DMS79 (cell line): ENCODE measurements at places on chromosomes 3 and 15.

DNA sequence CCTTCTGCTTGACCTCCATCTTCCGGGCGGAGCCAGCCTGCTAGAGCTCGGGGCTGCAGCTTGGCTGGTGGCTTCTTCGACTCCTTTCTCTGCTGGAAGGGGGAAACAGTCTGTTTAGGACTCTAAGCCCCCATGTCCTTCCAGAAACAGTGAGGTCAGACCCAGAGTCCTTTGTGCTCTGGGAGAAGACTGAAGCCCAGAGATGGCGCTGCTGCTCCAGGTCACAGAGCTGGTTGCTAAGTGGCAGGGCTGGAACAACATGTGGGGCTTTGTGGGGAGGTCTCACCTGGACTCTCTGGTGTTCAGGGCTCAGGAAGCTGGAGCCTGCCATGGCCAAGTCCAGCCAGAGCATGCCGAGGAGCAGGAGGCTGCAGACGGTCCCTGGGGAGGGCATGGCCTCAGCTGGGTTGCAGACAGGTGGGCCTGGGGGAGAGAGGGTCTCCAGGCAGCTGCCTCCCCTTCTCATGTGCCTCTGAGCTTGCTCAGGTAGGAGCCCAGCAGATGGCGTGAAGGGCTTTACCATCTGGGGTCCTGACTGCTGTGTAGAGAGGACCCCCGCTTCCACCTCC, 2.9 kb downstream of the GHRL start:
- DNase-seq, result no peak

- no peak for DNase-seq
These were observed 10.5 kb downstream of the ITIH4 start for GRCh38 chr3:52819936-52820335.

DNA sequence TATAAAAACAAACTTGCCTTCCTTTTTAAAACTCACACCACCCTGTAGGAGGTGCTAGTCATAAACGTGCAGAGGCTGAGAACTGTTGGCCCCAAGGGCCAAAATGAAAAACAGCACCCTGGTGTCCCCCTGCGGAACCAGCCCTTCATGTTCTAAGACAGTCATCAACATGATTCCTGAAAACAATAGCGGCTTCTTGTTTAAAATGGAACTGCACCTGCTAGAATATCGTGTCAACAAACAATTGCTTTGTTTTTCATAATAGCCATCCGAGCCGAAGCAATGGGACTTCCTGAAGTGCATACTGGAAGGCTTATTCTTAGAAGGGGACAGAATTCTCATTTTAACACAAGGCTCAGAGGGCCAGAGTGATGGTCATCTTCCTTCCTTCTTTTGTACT, 43.7 kb downstream of the MECOM start:
- DNase-seq, result no peak

DNA sequence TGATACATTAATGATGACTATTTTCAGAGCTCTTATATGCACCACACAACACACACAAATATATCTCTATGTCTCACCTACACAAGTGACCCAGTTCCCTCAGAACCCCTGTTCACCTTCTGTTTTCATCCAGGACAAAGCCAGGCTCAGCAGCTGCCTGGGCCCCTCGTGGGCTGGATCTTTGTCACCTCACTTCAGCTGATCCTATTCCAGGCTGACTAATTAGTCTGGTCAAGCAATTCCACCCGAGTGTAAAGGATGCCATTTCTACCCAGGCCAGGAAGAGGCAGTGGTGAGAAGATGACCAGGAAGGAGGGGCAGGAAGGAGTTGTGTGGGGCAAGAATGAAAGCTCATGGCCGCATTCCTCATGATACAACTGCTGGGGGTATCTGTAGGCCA, 62.3 kb downstream of the DHX30 start:
- no peak for DNase-seq

DNA sequence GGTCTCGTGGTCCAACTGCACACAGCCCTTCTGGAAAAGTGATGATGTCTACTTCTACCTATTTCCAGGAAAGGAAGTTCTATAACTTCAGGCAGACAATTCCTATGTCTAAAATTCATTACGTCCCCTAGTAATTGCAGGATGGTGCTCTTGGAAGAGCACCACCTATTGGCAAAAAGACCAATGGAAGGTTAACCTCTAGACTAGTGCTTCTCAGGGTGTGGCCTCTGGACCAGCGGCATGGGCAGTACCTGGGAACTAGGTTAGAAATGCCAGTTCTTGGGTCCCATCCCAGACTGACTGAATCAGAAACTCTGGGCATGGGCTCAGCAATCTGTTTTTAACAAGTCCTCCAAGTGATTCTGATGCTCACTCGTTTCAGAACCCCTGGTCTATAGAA, 258.3 kb upstream of the ICE2 start:
- DNase-seq, result no peak

DNA sequence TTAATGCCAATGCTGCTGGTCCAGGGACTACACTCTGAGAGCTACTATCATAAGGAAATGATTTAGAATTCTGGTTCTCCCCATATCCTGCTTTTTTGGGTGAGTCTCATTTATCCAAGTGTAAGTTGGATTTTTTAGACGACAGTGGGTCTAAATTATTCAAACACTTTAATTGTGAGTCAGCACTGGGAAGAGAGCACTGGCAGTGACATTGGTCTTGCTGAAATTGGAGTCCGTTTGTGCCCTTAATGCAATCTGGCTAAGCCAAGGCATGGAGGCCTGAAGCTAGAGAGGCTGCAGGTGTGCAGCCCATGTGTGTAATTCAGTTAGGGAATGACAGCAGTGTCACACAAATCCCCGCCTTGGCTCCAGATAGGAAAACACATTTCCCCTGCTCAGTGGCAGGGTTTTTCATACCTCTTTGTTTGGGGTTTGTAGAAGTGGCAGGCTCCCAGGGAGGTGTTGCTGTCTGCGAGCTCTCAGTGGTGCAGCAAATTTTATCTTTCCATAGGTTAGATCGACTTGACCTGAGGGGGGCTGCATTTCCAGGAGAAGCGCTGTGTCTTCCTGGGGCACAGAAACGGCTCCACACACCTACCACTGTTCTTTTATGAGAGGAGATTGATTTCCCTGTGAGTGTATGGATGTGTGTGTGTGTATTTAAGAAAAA, 197.7 kb downstream of the CD47 start:
- no peak for DNase-seq

DNA sequence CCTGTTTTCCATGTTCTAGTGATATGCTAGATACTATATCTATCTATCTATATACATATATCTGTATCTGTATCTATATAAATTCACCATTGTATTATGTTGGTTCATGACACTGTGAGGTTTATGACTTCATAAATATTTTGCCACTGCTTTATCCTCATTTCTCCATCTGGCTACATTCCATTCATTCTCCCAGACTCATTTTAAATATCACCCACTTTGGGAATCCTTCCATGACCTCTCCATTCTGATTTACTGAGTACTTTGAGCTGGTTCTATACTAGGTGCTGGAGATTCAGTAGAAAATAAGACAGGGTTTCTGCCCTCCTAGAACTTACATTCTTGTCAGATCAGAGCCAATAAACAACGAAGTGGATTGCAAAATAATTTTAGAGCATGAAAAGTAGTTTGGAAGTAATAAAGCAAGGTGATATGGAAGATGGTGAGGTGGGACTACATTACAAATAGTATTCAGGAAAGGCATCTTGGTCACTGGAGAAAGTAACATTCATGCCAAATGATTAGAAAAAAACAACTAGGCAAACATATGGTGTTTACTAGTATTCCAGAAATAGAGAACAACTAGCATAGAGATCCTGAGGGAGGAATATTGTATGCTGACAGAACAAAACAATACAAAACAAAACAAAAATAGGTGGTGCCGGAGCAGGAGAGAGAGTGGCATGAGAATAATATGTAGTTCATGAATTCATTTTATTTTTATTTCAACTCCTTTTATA, 11.6 kb upstream of the PLSCR4 start:
- DNase-seq, result no peak

DNA sequence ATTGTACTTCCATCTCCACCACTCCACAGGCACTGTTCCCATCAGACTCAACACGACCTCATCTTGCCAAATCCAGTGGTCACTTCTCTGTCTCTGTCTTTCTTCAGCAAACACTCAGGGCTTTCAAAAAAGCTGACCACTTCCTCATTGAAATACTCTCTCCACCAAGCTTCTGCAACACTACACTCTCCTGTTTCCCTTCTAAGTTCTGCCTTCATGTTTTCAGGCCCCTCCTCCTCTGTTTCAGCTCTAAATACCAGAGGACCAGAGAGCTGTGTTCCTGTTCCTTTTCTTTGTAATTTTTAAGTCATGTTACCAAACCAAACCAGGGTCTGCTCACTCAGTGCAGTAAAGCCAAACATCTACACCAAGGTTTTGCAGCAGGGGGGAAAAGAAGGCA, 33.8 kb upstream of the ACP3 start:
- DNase-seq, result no peak

- no peak for DNase-seq
These were observed 653.6 kb downstream of the NSUN3 start for GRCh38 chr3:94716326-94717018.

DNA sequence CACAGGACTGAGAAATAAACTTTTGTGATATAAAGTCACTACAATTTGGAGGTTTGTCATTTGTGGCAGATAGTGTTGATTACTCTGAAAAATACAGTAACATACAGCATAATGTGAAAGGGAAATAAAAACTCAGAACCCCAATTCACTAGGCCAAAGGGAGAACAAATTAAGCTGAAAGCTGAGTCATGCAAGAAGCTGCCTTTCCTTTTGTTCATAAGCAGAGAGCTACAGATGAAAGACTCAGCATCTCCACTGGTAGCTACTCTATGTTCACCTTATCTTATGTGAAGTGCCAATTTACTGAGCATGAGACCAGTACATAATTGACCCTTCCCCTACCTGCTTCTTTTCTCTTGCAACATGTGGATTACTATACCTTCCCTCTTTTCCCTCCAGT, 19.3 kb upstream of the SLTM start:
- no peak for DNase-seq

- no peak for DNase-seq
These were observed 23.4 kb upstream of the CHCHD6 start for GRCh38 chr3:126680667-126681055.

- DNase-seq, result no peak
These were observed 17.0 kb downstream of the ANKDD1A start for GRCh38 chr15:64928626-64929220.

DNA sequence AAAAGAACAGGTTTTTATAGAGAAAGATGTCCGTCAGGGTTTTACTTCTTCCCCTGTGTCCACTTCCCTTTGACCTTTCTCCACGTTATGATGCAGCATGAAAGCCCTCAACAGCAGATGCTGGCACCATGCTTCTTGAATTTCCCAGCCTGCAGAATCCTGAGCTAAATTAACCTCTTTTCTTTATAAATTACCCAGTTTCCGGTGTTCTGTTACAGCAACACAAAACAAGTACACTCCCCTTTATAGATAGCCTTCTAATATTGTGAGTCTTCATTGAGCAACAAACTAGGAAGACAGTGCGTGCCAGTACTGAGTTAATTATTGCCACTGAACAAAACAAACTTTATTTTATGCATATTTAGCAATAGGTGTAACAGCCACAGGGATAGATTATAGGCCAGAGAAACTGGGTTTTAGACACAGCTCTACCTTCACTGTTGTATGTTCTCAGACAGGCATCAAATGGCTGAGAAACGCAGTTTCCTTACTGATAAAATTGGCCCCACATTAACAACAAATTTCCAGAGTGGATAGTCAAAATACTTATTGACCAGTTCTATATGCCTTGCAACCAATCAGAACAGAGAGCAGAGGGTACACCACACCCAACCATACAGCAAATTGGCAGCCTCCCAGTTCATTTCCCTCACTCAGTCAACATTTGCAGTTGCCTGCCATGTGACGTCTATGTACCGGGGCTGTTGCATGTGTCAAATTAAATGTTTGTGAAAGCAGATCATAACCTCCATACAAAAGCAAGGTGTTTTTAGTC, 14.4 kb upstream of the TBL1XR1 start:
- no peak for DNase-seq
